ENCODE measurements at places on chromosomes 2 and 18.

DNA sequence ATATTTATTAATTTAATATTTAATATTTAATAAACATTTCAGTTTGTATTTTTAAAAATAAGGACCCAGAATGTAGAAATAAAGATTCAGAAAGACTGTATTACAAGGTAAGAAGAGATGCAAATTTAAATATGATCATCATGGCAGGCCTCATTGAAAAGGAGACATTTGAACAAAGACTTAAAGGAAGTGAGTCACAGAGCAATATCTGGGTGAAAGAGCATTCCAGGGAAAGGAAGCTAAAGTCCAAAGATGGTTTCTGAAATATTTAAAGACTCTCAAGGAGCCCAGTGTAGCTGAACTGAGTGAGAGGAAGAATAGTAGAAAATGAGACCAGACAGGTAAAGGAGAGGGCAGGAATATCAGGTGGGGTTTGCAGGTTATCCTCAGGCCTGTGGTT is 5.9 kb downstream of the SCYGR4 start:
- no peak for DNase-seq

DNA sequence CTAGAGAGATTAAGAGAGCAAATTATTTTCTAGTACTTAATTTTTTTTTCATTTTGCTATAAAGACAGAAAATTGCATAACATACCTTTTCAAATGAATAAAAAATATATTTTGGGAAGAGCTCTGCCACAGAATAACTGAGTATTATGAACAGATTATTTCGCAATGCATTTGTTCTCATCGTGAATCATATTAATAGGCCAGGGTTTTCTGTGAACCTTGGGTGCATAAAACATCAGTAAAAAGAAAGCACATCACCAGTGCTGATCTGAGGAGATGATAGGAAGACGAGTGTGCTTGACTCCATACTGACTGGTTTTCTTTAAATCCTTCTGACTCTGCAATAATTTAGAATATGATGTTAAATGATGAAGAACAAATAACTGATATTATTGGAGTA is 409.1 kb downstream of the CPS1 start:
- no peak for DNase-seq

GRCh38 chr2:201447086-201447485 is 4.2 kb downstream of the TRAK2 start:
- DNase-seq: no peak

DNA sequence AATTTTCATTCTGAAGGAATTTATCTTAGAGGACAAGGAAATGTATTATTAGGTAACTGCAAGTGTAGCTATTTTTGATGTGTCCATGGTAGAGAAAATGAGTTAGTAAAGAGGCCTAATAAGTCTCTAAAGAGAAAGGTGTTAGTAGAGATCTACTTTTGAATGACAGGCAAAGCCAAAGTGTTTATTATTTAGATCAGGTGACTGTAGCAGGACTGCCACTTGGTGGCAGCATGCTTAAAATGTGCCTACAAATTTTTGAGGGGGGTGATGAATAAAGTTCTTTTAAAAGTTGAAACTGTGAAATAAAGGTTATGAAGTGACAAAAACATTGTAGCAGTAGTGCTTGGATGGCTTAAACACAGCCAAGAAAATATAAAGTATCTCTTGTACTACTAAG is 421.5 kb upstream of the MEIS1 start:
- DNase-seq: no peak

GRCh38 chr2:119280680-119281079 is 57.0 kb downstream of the STEAP3 start:
- DNase-seq: no peak

Measured in stimulated activated CD4-positive, alpha-beta T cell treated with anti-CD3 and anti-CD28 coated beads, Interleukin-12 subunit alpha, Interleukin-12 subunit beta, amount 100 ng/mL, for 4 hours (primary cell).